ENCODE measurements at places on chromosomes 5 and 9. TPM values are rescaled to one million over a fixed set of nuclear protein-coding genes. Genes with fewer than 3 reads are reported as not detected.
A peak's percentile ranks its signal among the peaks of the same experiment; 100 is the strongest.

GRCh38 chr5:172793577-172794488 lies 22.8 kb upstream of the DUSP1 start:
- DNase-seq, result no peak
- no peaks in the 10 kb centered on the region for H3K36me3 ChIP-seq
- H3K4me3 ChIP-seq, result no peak overlapping the region
- H3K4me1 ChIP-seq, result peaks cover 52% of the 10 kb centered on the region
- H3K27ac ChIP-seq, result peak overlapping the region; percentile 63

SPOCK1 gene
- total RNA-seq, result 15.6 TPM

POC5 gene
- total RNA-seq, result 19.7 TPM

- H3K4me3 ChIP-seq, result no peak overlapping the region
- H3K36me3 ChIP-seq, result no peaks in the 10 kb centered on the region
- no peak overlapping the region for H3K27ac ChIP-seq
- H3K4me1 ChIP-seq, result no peaks in the 10 kb centered on the region
- DNase-seq, result peak; percentile 42
These were observed 410.2 kb upstream of the SLC30A5 start for GRCh38 chr5:68683632-68684036.

FBN2 gene
- total RNA-seq, result 0.08 TPM

GRCh38 chr9:124384210-124384609 lies 31.0 kb downstream of the PSMB7 start:
- H3K36me3 ChIP-seq, result peaks cover 6% of the 10 kb centered on the region
- no peak overlapping the region for H3K27ac ChIP-seq
- peaks cover 41% of the 10 kb centered on the region for H3K4me1 ChIP-seq
- no peak for DNase-seq

PCDHGB6 gene
- total RNA-seq, result 0.23 TPM

FOXD1 gene
- 63.3 TPM for total RNA-seq

PHF24 gene
- 0.08 TPM for total RNA-seq

- H3K4me1 ChIP-seq, result no peaks in the 10 kb centered on the region
- H3K27ac ChIP-seq, result no peak overlapping the region
- H3K36me3 ChIP-seq, result no peaks in the 10 kb centered on the region
These were observed 11.6 kb downstream of the SRD5A1 start for GRCh38 chr5:6644794-6645241.

NMUR2 gene
- not detected for total RNA-seq

DNA sequence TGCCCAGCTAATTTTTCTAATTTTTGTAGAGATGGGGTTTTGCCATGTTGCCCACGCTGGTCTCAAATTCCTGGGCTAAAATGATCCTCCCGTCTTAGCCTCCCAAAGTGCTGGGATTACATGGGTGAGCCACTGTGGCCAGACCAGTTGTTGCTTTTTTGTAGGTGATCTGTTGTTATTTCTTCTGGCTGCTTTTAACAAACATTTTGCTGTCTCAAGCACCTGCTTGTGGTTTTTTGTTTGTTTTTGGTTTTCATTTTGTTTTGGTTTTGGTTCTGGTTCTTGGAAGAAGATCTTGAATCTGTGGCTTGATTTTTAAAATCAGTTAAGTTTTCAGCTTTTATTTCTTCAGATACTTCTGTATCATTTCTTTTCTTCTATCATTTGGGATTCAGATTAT lies 21.1 kb downstream of the ERCC6L2 start:
- no peaks in the 10 kb centered on the region for H3K27me3 ChIP-seq
- no peak for DNase-seq
- H3K4me3 ChIP-seq, result no peak overlapping the region
- peaks cover 6% of the 10 kb centered on the region for H3K4me1 ChIP-seq
- no peaks in the 10 kb centered on the region for H3K36me3 ChIP-seq

GRCh38 chr5:73625944-73626811 lies at the start of gene ARHGEF28:
Gene ARHGEF28, plus strand, starts transcription at chr5:73626196. Its CDS starts 58,656 bp downstream, at chr5:73684852.
- DNase-seq, result no peak
- H3K27me3 ChIP-seq, result no peaks in the 10 kb centered on the region
- H3K36me3 ChIP-seq, result no peaks in the 10 kb centered on the region
- H3K4me3 ChIP-seq, result peak within 1 kb of the TSS; percentile 60

GRCh38 chr5:156366521-156366920 lies 39.6 kb downstream of the SGCD start:
- H3K27ac ChIP-seq, result no peak overlapping the region
- no peaks in the 10 kb centered on the region for H3K27me3 ChIP-seq
- DNase-seq, result no peak
- H3K4me1 ChIP-seq, result no peaks in the 10 kb centered on the region
- H3K36me3 ChIP-seq, result no peaks in the 10 kb centered on the region
- no peak overlapping the region for H3K4me3 ChIP-seq

PCDHAC1 gene
- 0.59 TPM for total RNA-seq

DNA sequence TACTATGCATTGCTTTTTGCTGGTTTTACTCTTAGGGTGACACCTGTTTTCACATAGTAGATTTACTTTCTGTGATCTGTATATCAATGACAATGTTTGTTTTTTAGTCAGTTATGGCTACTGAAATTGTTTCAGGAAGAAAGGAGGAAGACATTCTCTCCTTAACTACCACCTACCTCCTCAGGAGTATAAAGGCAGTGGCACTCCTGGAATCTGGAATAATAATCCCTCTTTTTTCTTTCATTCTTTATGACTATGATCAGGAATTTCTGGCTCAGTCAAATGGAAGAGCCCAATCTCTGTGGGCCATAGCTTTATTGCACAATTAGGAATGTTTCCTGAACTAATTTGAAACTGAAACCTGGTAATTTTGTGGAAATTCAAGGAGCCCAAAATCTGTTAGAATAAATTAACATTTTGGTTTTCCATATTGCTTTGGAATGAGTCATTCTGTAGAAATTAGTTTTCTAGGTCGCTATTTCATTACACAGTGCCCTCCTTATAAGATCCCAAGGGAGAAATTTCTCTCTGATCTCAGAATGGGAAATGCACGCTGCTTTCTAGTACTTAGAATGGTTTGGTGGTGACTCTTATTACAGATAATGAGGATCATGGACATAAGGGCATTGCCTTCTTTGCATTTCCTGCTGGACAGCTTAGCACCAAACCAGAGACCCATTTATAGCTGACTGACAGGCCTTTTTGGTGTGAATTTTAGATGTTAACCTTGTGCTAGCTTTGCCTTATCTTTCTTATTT lies 95.3 kb upstream of the VLDLR start:
- H3K27ac ChIP-seq, result no peak overlapping the region
- no peaks in the 10 kb centered on the region for H3K4me1 ChIP-seq
- no peak for DNase-seq
- H3K27me3 ChIP-seq, result no peaks in the 10 kb centered on the region
- no peak overlapping the region for H3K4me3 ChIP-seq

- no peak overlapping the region for H3K27ac ChIP-seq
- no peak for DNase-seq
- H3K36me3 ChIP-seq, result peaks cover 3% of the 10 kb centered on the region
- no peaks in the 10 kb centered on the region for H3K27me3 ChIP-seq
These were observed 7.2 kb downstream of the ANKHD1 start for GRCh38 chr5:140408750-140409241.

- H3K27ac ChIP-seq, result peak overlapping the region; percentile 94
- H3K27me3 ChIP-seq, result no peaks in the 10 kb centered on the region
- peak overlapping the region; percentile 68 for H3K4me3 ChIP-seq
- H3K36me3 ChIP-seq, result peaks cover 2% of the 10 kb centered on the region
- no peak for DNase-seq
- H3K4me1 ChIP-seq, result peaks cover 34% of the 10 kb centered on the region
These were observed 724 bp downstream of the NR2F1-AS1 start for GRCh38 chr5:93580063-93580926.

- no peak overlapping the region for H3K4me3 ChIP-seq
- H3K4me1 ChIP-seq, result peaks cover 2% of the 10 kb centered on the region
- no peaks in the 10 kb centered on the region for H3K36me3 ChIP-seq
- no peak overlapping the region for H3K27ac ChIP-seq
These were observed 4.1 kb upstream of the CCDC69 start for GRCh38 chr5:151227918-151228447.

DNA sequence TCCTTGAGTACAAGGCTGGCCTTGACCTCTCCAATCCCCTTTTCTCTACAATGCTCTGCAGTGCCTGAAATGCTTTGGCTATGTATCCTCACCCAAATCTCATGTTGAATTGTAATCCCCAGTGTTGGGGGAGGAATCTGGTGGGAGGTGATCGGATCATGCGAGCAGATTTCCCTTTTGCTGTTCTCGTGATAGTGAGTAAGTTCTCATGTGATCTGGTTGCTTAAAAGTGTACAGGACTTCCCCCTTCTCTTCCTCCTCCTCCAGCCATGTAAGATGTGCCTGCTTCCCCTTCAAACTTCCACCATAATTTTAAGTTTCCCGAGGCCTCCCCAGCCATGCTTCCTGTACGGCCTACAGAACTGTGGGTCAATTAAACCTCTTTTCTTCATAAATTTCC lies 28.5 kb upstream of the AKNA start:
- no peak overlapping the region for H3K4me3 ChIP-seq
- no peaks in the 10 kb centered on the region for H3K27me3 ChIP-seq
- H3K36me3 ChIP-seq, result no peaks in the 10 kb centered on the region
- DNase-seq, result no peak
- no peak overlapping the region for H3K27ac ChIP-seq
- H3K4me1 ChIP-seq, result no peaks in the 10 kb centered on the region

SV2C gene
- total RNA-seq, result not detected

DNA sequence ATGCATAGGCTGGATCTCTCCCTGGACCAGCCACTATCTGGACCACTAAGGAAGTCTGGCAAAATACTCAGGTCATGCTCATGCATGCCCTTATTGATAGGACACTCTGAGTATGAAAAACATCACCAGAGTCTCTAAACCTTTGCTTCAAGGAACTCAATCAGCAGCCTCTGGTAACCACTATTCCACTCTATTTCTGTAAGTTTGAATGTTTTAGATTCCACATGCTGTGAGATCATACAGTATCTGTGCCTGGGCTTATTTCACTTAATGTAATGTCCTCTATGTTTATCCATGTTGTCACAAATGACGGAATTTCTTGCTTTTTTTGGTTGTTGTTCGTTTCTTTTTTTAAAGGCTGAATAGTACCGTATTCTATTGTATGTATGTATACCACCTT lies 68.3 kb downstream of the TARS1 start:
- H3K36me3 ChIP-seq, result no peaks in the 10 kb centered on the region
- no peaks in the 10 kb centered on the region for H3K4me1 ChIP-seq
- no peak overlapping the region for H3K4me3 ChIP-seq
- no peak for DNase-seq
- no peaks in the 10 kb centered on the region for H3K27me3 ChIP-seq

DNA sequence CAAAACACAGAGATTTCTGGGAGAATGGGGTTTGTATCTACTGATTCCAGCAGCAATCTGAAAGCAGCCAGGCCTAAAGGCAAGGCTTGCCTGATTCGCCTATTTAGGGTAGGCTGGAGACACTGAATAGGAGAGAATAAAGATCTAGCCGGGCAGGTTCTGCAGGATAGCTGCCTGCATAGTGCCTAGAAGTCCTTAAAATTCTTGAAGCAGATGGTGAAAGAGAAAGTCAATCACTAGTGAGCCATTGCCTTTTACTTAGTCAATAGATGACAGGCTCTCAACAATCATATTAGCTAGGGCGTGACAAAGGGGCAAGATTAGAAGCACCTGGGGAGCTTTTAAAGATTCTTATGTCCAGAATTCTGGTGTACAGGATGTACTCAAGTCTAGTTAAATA lies 522.7 kb downstream of the HTR1A start:
- no peak for DNase-seq
- H3K27ac ChIP-seq, result no peak overlapping the region
- H3K4me3 ChIP-seq, result no peak overlapping the region
- no peaks in the 10 kb centered on the region for H3K27me3 ChIP-seq

GRCh38 chr5:62299101-62299500 lies 6.9 kb upstream of the KIF2A start:
- H3K4me1 ChIP-seq, result no peaks in the 10 kb centered on the region
- no peaks in the 10 kb centered on the region for H3K36me3 ChIP-seq
- no peak for DNase-seq
- no peak overlapping the region for H3K4me3 ChIP-seq
- H3K27me3 ChIP-seq, result peaks cover 4% of the 10 kb centered on the region
- no peak overlapping the region for H3K27ac ChIP-seq

PHYHD1 gene
- not detected for total RNA-seq

GRCh38 chr9:70477146-70477745 lies 62.8 kb upstream of the KLF9 start:
- no peak for DNase-seq
- peaks cover 2% of the 10 kb centered on the region for H3K4me1 ChIP-seq
- no peak overlapping the region for H3K27ac ChIP-seq
- H3K4me3 ChIP-seq, result no peak overlapping the region
- no peaks in the 10 kb centered on the region for H3K36me3 ChIP-seq

LCN1 gene
- not detected for total RNA-seq

- no peaks in the 10 kb centered on the region for H3K27me3 ChIP-seq
- H3K4me1 ChIP-seq, result no peaks in the 10 kb centered on the region
- no peak overlapping the region for H3K27ac ChIP-seq
These were observed 15.9 kb downstream of the PCDHAC2 start for GRCh38 chr5:140982083-140982716.

GRCh38 chr5:107322936-107323335 lies 347.8 kb downstream of the EFNA5 start:
- H3K27me3 ChIP-seq, result no peaks in the 10 kb centered on the region
- no peak for DNase-seq
- no peak overlapping the region for H3K4me3 ChIP-seq
- H3K27ac ChIP-seq, result no peak overlapping the region

GRCh38 chr5:142748568-142749249 lies 21.5 kb upstream of the ARHGAP26 start:
- H3K4me1 ChIP-seq, result no peaks in the 10 kb centered on the region
- no peak overlapping the region for H3K4me3 ChIP-seq
- peak; percentile 18 for DNase-seq
- no peaks in the 10 kb centered on the region for H3K27me3 ChIP-seq
- H3K27ac ChIP-seq, result no peak overlapping the region

DNA sequence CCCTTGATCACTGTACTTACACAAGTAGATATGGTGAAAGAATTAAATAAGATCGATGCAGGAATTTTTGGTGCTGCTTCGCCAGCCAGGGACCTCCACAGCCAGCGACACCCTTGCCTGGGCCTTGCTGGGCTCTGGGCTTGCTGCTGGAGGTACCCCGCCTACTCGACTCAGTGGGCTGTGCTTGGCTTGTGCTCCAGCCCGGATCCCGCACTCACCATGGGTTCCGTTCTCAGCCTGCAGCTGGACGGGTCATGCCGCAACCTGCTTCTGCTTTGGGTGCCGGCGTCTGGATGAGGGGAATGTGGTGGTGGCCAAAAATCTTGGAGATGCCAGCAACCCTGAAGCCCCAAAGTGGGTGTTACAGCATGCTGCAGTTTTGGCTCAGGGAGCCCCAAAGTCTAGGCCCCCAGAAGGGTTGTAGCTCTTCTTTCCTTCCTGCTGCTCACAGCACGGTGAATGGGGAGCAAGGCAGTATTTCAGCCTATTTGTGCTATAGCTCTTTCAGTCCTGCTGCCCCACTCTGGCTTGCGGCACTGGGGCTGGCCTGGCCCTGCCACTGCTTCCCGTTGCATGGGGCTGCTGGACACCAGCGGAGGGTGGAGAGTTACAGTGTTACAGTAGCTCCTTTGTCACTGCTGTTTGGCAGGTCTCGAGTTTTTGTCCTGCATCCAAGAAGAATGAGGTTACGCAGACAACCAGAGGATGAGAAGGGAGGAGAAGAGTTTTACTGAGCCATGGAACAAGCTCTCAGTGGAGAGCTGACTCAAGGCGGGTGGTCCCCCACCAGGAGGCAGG lies 48.0 kb downstream of the TARS1 start:
- H3K36me3 ChIP-seq, result no peaks in the 10 kb centered on the region
- H3K4me1 ChIP-seq, result no peaks in the 10 kb centered on the region
- no peaks in the 10 kb centered on the region for H3K27me3 ChIP-seq
